Glomerular endothelial cell (primary cell): ENCODE measurements at places on chromosomes 1 and 21. TPM values are rescaled to one million over a fixed set of nuclear protein-coding genes. Genes with fewer than 3 reads are reported as not detected.

The FAM72B gene
- 0.29 and 1.2 TPM in 2 replicates for total RNA-seq

The NIT1 gene
- total RNA-seq = 16.4 and 22.6 TPM in 2 replicates

The SLC9C2 gene
- total RNA-seq = not detected in 2 replicates

The PEX19 gene
- total RNA-seq = 21.3 and 31.4 TPM in 2 replicates

DNA sequence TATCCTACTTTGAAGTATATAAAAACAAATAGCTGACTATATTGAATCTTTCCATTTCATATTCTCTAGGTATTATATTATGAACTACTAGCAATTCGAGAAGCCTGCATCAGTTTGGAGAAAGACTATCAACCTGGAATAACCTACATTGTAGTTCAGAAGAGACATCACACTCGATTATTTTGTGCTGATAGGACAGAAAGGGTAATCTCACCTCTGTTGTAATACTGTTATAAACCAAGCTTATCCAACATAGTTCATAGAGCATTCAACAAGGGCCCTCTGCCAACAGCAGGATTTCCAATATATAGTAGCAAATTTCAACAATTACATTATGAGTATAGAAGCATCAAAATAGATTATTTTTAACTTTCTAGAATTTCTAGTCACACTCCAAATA, 43.7 kb upstream of the TEKT2 start:
- DNase-seq = no peak

DNA sequence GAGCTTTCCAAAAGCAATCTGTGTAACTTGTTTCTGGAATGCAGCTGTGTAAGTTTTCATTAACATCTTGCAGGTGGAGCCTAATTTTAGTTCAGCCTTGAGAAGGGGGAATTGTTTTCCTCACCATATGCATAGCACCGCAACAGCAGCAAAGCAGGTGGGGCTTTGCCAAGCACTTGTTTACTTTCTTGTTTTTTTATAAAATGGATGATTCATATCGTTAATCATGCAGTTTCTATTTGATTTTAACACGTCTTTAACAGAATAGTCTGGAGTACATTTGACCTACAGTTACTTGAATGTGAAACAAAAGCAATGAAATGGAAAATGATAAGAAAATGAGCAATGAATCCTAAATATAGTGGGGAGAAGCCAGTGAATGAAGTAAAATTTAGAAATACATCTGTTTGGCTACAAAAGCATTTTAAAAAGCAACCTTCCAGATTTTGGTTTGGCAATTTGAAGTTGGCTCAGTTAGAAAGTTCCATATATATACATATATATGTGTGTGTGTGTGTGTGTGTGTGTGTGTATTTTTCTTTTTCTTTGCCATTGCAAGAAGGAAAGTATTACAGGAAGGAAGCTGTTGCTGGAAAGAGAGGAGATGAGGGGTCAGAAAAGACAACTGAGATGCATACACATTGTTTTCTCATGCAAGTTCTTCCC, 119.0 kb upstream of the ADGRL2 start:
- no peak for DNase-seq

- no peak for DNase-seq
Measured at GRCh38 chr1:119631433-119632102, 16.5 kb downstream of the ZNF697 start.

GRCh38 chr1:35769188-35769758, 505 bp downstream of the CLSPN start:
- no peak for DNase-seq

DNA sequence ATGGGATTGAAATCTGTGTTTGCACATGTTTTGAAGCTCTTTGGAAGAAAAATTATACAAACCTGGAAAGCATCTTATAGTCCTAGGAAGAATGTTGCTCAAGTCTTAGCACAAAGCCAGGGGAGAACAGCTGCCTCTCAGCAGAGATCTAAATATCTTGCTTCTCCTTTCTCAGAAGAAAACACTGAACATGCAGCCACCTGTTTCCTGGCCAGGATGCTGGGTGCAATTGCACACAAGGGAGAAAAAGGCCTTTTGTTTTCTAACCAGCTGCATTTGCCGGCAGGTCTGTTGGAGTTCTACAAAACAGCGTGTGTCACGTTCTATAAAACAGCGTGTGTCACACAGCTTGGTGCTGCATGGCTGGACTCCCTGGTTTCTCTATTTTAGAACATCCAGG, 259.6 kb upstream of the PLD5 start:
- DNase-seq = no peak

- no peak for DNase-seq
Measured at GRCh38 chr1:50877641-50878040, 82.4 kb downstream of the FAF1 start.

- DNase-seq = no peak
Measured at GRCh38 chr21:42887326-42887725, 5.8 kb upstream of the NDUFV3 start.

GRCh38 chr1:220448217-220448616, 79.7 kb upstream of the MARK1 start:
- DNase-seq = no peak
